Astrocyte of the spinal cord (primary cell): ENCODE measurements at places on chromosomes 2 and 18.

- DNase-seq = no peak
Observed at GRCh38 chr2:42602218-42602875, 33.9 kb downstream of the MTA3 start.

DNA sequence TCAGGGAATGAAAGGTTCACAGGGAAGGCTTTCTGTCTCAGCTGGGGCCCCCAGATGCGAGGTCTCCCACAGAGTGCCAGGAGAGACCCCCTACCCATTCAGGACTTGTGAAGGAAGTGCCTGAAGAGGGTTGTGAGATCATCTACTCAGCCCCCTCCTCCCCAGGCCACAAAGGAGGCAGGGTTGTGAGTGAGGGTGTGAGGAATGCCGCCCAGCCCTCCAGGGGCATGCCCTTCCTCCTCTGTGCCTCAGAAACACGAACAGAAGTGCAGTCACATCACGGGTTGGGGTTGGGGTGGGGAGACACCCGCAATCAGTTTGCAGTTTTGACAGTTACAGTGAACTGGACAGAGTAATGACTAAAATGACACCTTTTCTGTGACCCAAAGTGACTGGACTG lies 5.0 kb downstream of the MAL start:
- no peak for DNase-seq

DNA sequence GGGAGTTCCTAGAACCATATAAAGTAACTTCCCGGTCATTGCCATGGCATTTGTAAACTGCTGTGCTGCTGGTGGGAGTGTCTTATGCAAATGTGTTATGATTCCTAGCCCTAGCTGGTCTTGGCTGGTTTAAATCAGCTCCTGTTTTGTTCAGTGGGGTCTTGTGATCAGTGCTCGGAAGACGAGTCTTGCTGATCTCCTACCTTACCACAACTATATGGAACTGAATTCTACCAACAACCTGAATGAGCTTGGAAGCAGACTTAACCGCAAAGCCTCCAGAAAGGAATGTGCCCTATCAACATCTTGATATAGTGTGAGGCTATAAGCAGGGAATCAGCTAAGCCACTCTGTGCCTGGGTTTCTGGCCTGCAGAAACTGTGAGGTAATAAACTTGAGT lies 33.5 kb downstream of the POLE4 start:
- peak; percentile 20 for DNase-seq

DNA sequence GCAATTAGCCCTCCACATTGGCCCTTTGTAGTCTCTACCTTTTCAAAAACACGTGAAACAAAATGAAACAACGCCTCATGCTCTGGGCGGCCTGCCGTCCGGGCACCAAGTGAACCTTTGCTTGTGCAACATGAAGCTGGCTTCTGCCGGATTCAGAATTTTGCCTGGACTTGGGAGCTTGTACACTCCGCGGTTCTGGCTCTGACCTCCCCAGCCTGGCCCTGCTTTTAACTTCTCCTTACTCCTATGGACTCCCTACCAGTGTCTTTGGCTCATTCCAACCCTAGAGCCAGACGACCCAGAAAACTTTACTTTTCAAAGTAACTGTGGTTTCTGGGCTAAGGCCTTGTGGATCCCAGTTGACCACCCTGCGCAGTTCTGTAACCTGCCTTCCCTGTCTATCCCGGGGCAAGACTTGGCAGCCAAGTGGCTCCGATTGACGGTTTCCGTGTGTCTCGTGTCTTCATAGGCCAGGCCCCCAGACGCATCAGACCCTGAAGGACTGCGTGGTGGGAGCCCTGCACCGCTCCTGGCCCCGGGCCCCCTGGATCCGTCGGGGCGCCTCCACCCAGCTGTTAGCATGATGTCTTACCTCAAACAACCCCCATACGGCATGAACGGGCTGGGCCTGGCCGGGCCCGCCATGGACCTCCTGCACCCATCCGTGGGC lies 1.9 kb downstream of the OTX1 start:
- no peak for DNase-seq
